ENCODE measurements at places on chromosomes 5 and 9.

DNA sequence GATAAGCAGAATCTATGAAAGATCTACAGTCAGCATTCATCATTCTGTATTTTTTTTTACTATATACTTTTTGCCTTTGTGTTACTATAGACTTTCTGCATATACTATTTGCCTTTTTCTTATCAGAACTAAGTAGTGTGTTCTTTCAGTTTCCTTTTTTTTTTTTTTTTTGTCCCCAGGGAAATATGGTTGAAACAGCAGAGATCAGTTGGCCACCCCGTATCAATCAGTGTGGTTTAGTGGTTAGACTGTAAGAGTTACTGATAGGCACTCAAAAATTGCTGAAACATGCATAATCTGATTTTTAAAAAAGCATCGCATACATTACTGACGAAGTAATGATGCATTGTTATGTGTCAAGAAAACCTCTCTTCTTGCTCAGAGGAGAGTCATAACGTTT lies 990.8 kb upstream of the EDIL3 start:
- DNase-seq = no peak

GRCh38 chr5:139078345-139078744 lies 119.8 kb downstream of the SIL1 start:
- DNase-seq = no peak

DNA sequence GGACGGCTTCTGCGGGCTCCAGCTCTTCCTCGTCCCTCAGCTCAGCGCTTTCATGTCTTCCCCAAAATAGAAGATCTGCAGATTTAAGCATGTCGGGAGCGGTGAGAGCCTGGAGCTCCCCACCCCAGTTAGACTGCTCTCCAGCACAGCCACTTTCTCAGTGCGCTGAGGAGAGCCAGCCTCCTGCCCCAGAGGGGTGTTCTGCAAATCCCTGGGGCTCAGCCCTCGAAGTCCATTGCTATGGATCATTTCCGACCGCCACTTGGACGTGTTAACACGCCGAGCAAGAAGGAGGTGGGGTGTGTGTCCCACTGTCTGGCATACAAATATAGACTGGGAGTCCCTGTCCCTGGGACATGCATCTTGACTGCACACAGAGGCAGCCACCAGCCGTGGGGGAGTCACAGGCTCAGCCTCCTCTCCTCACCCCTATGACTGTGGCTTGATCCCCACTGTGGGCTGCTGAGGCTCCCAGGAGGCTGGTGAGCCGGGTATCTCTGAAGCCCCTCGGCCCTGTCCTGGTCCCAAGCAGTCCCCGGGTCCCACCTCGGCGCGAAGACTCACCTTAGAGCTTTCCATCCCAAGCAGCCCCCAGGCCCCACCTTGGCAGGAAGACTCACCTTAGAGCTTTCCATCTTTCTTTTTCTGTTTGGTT lies 30.0 kb upstream of the RNF130 start:
- no peak for DNase-seq

- DNase-seq = no peak
Measured at GRCh38 chr9:1707291-1707690, 307.9 kb upstream of the SMARCA2 start.

DNA sequence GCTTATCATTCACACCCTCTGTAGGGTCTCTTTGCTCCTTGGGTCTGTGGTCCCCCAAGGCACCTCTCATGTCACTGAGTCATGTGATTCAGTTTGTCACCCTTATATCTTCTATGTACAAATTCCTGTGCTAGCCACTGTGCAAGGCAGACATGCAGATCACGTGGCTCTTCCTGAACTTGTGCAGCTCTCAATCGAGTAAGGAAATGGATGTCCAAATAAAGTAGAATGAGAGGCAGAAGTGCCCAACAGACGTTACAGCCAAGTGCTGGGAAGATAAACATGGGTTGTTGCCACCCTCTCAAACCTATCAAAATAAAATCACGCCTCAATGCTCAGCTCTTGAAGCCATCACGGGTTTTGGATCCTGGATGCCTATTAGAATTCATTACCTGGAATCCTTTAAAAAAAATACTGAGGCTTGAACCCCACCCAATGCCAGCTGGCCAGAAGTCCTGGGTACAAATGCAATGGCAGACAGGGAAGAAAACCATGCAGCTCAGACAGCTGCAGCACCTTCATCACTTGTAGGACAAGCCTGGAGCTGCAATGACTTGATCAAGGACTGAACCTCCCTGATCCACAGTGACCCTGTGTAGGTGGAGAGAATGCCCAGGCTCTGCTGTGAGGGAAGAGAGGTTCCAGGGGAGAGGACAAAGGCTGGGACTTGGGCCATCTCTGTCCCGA lies 228.7 kb upstream of the DAP start:
- DNase-seq = no peak

DNA sequence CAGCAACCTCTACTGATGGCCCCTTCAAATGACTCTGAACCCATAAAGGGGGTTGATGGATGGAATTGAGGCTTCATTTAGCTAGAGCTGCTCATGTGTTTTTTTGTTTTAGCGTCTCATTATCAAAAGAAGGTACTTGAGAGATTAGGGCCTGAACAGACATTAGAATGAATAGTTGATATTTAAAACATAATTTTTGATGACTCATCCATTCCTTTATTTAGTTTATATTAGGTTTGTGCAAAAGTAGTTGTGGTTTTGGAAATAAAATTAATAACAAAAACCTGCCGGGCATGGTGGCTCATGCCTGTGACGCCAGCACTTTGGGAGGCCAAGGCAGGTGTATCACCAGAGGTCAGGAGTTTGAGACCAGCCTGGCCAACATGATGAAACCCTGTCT lies 485.9 kb downstream of the PSAT1 start:
- no peak for DNase-seq

GRCh38 chr5:116365006-116365496 lies 209.6 kb downstream of the SEMA6A start:
- peak; percentile 89 for DNase-seq

- no peak for DNase-seq
Measured at GRCh38 chr5:178356431-178356872, 123.8 kb upstream of the PHYKPL start.
